ENCODE measurements at places on chromosomes 4 and X.

DNA sequence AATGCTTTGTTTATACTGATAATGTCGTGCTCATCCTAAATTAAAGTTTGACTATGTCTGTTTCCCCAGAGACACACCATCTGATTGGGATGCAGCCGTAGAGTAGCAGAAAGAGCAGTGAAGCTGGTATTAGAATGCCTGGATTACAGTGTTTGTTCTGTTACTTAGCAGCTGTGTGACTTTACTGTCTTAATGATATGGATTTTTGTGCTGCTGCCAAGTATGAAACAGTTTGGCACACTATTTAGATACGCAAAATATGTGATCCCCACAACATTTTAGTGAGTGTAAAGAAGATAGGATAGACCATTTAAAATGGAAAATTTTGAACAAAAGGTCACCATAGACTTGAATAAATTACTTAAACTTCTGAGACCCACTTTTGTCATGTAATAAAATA is 1.2 kb upstream of the CHIC1 start:
- DNase-seq = no peak

DNA sequence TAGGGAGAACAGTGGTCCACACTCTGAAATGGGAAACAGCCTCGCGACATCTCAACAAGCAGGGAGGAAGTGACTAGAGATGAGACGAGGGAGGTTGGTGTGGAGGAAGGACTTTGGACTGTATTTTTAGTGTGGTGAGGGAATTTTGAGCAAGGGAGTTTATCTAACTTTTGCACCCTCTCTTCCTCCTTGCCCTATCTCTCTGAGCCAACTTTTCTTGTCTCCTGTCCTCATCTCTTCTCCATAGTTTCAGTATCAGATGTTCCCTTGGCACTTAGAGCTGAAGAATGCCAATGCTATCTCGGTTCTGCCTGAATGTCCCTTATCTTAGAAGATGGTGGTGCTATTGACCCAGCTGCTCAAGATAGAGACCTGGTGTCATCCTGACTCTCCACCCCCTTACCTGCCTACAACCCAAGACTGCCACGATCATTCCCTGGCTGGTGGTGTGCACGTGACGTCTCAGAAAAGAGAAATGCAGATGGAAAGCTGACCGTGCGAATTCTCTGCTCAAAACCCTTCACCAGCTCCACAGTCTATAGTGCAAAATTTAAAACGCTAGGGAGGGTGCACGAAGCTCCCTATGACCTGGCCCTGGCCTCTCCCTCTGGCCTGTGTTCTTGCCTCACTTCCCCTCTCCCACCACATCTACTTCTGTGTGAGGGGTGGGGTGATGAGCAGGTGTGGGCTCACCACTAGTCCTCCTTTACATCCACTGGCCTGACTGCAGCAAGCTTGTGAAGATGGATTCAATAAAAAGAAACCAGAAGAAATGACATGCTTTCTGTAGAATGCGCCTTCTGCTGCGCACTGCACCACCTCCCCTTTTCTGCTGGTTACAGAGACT is 20.9 kb downstream of the MPP1 start:
- DNase-seq = no peak

GRCh38 chr4:64174247-64174882 is 234.9 kb downstream of the TECRL start:
- no peak for DNase-seq

DNA sequence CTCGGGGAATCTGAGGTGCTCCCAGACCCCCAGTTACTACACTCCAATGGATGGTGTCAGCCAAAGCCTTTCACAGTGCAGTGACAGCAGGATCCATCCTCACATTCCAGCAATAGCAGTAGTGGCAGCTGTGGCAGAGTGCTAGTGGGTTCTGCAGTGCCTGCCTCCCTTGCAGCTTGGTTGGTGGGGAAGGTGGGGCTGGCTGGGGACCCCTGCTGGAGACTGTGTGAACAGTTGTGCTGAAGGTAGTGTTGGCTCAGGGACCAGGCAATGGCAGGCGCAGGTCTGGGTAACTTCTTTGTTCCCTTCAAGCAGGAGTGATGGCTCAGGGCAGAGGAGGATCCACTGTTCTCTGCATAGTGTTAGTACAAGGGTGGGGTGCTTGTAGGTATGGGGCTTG is 343.7 kb upstream of the TRAM1L1 start:
- no peak for DNase-seq

- DNase-seq = no peak
Measured at GRCh38 chr4:37879365-37879764, 11.5 kb upstream of the TBC1D1 start.

DNA sequence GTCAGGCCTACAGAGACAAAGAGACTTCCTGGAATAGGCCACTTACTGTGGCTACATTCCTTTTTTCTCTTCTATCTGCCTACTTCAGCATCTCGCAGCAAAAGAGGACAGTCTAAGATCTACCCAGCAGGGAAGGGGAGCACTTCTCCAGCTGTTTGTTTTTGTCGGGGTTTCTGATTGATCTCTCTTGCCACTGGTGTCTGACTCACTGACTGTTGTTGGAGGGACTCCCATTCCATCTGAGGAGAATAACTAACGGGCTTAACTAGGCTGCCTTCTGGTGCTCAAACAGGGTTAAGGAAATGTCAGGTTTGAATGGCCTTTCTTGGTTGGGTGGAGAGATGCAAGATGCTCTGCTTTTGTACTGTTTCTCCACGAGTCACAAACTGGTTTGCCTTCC is 100.2 kb upstream of the TMEM164 start:
- DNase-seq = no peak
